ENCODE measurements at places on chromosomes 3 and 15.

GRCh38 chr15:37885651-37886050 is 48.8 kb upstream of the TMCO5A start:
- DNase-seq, result no peak

DNA sequence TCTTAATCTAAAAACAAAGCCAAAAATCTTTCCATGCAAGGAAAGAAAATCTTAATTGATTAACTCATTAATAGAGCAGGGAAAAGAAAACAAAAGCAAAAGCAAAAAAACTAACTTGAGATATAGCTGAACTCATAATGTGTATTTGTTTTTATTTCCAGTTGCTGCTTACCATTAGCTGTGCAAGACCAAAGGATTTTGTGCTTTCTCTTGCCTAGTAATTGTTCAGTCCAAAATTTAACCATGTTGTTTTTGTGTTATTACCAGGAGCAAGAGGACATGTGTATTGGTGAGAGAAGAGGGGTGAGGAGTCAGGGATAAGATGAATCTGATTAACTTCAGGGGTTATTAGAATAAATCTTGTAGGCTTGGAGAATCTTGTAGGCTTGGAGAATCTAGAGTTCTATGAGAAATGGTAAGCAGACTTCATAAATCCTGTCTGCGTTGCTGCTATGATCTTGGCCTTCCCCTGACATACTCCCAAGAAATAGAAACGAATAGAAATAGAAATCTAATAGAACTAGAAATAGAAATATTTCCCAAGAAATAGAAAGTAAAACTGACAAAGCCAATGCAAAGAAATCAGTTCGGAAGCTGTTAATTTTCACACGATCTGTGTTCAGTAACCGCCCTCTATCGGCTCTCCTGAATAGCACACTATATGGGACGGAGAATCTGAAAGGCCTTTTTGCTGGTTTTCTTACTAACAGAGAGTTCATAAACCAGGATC is 72.6 kb upstream of the TNFSF10 start:
- peak; percentile 75 for DNase-seq

GRCh38 chr3:190491533-190492054 is 22.3 kb upstream of the IL1RAP start:
- DNase-seq, result no peak

DNA sequence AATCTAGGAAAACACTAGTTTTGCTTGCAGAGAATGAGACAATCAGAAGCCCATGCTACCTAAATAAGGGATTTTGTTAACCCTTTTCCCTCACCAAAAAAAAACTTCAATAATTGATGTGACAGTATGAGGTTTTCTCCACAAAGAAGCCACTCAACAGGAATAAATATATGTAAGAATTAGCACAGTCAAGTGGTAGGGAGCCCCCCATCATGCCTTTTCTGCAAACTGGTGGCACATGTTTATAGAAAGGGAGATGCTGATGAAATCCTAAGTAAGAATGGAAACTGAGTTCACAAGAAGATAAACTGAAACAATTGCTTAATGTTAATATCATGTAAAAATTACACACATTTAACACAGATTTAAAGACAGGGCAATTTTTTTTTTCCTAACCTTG is 51.0 kb downstream of the PHC3 start:
- peak; percentile 11 for DNase-seq

GRCh38 chr3:141259821-141260629 is 28.4 kb downstream of the PXYLP1 start:
- no peak for DNase-seq

DNA sequence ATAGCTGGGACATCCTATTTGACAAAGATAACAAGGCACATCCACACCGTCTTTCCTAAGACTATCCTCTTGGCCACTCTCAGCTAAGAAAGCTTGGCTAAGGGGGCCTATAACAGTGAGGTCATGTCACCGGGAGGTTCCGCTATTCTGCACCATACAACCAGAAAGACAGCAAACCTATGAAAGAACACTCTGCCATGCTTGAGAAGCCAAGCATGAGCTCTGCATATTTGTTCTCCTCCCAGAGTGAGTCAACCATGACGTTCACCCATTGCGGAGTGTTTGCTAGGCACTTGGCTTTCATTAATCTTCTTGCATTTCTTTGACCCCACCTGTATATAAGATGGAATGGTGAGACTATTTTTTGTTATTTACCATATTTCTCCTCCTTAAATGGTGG is 141.2 kb downstream of the GMNC start:
- DNase-seq, result no peak

DNA sequence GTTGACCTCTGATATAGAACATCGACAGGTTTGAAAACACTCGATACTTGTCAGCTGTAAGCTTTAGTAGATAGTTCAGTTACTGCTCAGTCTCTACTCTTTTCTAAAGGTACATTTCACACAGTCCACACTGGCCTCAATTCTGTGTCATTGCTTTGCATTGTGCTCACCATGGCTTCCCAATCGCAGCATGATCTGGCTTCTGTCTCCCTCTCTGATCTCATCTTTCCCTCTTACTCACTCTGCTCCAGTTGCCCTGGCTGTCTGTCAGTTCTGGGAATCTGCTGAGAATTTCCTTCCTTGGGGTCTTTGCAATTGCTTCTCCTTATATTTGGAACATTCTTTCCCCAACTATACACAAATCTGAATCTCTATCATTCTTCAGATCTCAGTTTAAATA is 80.6 kb downstream of the GTF2E1 start:
- DNase-seq, result no peak

- peak; percentile 89 for DNase-seq
Observed at GRCh38 chr15:24954783-24955530, at the start of the genes SNRPN and SNURF. Gene SNRPN (plus strand): TSS chr15:24954987. CDS start chr15:24974454, 19,467 bp downstream. Gene SNURF (plus strand): TSS chr15:24954987. CDS start chr15:24955049, 62 bp downstream.

DNA sequence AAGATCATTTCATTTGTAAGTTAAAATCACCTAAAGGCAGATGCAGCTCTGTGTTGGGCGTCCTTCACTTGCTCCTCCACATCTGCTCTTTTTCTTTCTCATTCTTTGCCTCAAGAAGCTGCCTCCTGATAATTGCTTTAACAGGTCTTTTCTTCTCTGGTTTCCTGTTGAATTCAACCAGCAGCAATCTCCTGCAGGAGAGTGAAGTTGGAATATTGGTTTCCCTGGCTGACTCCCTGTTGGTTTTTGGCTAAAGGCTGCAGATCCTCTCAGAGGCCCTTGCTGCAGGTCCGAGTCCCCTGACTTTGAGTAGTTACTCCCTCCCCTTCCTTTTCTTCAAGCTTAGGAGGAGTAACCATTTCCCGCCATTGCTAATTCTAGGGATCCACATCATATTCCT is 4.2 kb downstream of the TP63 start:
- DNase-seq, result no peak

- DNase-seq, result no peak
Observed at GRCh38 chr3:8882642-8883041, 80.6 kb downstream of the RAD18 start.

- no peak for DNase-seq
Observed at GRCh38 chr3:17901893-17902292, 159.5 kb upstream of the TBC1D5 start.

GRCh38 chr15:39124155-39124552 is 456.7 kb upstream of the THBS1 start:
- DNase-seq, result no peak

- DNase-seq, result peak; percentile 87
Observed at GRCh38 chr15:89912674-89913396, at the start of gene ARPIN. Gene ARPIN (minus strand): TSS chr15:89912952. CDS start chr15:89912835, 117 bp downstream.

DNA sequence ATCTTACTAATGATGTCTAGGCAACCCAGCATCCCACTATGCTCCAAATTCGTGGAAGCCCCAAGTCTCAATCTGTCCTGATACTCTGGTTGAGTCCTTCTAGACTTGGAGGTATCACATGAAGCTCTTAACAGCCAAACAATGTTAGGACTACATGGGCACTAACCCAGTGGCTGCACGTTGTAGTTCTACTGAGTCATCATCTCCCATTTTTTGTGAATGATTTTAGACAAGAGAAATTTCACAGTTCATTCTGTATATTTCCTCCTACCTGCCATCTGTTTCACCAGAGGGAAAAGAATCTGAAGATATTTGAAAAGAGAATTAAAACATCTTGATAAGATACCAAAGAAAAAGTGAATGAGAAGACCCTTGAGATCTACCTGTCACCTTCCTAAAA is 9.8 kb upstream of the WWTR1 start:
- DNase-seq, result peak; percentile 40

DNA sequence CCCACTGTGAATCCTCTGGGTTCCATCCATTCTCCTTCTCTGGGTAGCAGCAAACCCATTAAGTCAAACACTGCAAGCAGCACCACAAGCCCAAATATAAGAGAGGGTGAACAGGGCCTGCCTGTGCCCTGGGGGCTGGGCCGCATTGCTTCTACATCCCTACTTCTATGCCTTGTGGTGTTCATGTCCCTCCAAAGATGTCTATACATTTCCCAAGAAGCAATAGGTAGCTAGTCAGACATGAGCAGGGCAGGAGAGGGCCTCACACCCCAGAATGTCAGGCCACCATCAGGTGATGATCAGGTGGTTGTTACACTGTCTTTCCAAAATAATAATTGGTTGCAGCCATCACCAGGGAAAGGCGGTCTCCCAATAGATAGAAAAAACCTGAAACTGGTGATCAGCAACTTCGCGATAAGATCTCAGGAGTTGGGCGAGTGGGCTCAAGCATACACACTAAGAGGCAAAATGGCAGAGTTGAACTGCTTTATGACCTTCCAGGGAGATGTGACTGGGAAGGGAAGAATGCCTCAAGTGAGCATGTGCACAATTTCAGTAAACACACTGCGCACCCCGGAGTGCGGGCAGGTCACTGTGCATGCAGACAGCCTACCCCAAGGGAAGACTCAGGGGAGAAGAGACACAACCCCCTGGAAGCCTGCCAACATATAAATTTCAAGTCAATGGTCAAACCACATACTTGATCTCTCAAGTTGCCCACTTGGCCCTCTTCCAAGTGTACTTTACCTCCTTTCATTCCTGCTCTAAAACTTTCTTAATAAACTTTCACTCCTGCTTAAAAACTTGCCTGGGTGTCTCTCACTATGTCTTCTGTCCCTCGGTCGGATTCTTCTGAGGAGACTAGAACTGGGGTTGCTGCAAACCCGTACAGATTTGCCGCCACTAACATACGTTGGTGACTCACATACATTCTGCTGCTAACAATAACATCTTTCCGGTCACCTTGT is 39.9 kb downstream of the KLF15 start:
- no peak for DNase-seq
